ENCODE measurements at places on chromosomes 5 and 9.

DNA sequence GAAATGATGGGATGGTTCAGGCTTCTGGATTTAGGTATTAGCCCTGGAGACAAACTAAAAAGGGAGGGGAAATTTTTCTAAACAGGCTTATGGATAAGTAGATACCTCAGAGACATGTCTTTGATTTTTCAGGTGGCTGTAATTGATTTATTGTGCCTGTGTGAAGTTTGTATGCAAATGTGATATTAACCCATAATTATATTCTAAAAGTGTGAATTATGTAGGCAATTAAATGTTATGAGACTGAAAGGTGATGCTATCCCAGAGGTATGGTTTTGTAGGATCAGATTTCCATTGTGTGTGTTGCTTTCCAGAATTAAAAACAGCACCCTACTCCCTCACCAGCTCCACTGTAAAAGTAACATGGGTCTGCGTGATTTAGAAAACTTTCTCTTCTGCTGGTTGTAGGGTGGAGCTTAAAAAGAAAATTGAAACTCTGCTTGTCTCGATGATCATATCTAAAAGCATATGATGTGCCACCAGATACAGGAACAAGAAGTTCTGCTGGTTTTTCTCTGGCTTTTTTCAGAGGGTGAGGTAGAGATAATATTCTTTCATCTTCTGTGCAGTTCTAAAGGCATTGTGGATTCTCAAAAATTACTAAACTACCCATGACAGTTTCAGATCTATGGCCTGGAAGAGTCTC, 71.8 kb upstream of the TAF11L2 start:
- DNase-seq = no peak

DNA sequence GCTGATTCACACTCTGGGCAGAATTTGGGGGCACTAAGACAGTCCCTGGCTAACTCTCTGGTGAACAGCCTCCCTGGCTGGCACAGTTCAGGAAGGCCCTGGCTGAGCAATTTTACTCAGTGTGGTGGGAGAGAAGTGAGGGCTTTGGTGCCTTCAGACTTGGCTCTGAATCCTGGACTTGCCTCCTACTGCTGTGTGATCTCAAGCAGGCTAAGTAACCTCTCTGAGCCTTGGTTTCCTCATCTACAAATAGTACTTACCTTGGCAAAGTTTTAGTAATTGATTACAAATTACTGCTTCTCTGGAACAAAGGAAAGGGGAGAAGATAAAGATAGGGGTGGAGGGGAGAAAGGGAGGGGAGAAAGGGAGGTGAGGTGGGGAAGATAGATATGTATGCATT, 153.8 kb downstream of the DROSHA start:
- no peak for DNase-seq

- no peak for DNase-seq
These were observed 730 bp downstream of the ZMYND19 start for GRCh38 chr9:137589441-137590122.

- DNase-seq = no peak
These were observed 59.1 kb downstream of the ABLIM3 start for GRCh38 chr5:149200355-149200754.

DNA sequence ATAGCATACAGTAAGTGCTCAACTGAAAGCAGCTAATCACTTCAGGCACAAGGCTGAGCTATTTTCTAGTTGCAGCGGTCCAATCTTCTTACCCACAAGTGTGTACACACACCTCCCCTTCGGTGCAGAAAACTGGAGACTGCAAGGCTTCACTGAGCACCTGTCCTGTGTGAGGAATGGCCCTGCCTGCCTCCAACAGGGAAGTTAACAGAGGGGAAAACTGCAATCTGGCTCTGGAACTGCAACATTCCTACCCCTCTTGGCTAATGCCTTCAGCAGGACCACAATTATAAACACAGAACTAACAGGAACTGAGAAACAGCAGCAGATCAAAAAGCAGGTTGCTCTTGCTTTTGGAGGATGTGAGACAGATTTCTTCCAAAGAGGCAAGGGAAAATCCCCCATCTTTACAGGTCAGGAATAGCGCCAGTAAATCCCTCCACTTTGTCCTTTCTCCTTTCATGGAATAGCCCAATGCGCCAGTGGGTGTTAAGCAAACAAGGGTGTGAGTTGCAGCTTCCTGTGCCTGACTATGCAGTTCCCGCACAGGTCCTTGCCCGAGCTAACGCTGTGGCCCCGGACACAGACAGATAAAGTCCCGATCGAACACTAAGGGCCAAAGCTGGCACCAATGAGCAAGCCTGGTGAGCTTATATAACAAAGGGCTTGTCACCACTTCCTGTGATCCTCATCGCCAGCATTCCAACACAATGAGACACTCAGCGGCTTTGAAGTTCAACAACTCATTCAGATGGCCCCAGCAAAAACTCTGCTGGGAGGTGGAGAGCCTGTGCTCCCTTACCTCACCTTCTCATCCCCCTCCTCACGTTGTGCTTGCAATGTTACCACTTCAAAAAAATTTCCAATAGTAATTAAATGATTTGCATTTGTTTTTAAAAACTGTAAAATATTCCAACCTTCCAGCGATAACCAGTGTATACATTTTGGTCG, 21.5 kb downstream of the SHB start:
- DNase-seq = no peak

DNA sequence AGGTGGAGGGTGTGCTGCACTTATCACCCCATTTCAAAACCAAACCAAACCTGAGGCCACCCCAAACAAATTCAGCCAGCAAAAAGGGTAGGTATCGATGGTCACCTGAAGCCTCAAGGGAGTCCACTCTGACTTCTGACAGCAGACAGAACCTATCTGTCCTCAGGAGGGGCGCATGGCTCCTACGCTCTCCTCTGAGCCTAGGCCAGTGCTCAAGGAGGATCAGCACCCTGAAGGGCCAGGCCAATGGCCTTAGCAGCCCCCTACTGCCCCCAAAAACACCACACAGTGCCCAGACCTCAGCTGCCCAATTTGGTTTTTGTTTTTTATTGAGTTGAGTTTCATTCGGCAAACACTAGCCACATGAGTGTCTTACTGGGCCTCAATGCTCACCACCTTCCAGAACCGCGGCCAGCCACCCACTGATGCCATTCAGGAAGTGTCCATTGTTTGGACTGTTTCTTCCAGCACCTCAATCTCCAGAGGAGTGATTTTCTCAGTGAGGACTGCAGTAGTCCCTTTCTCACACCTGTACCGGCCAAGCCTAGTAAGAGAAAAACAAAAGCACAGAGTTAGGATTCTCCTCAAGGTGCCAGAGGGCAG, 62.0 kb downstream of the PSMB7 start:
- no peak for DNase-seq

DNA sequence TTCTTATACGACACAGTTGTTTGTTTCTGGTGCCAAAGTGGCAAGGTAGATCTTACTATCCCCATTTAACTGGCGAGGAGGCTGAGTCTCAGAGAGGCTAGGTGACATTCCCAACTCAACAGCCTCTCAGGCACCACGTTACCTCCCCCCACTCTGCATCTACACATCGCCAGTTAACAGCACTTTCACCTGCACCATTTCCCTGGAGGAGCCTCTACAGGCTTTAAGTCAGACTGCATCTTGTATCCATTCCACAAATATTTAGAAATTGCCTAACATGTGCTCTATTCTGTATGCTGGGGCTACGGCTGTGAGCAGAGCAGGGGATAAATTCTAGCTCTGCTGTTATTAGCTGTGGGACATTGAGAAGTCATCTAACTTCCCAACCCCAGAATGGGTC, 168.6 kb downstream of the INSYN2B start:
- no peak for DNase-seq

- no peak for DNase-seq
These were observed 437.0 kb downstream of the PIK3R1 start for GRCh38 chr5:68652534-68652965.

GRCh38 chr9:99373912-99374311, 151.8 kb downstream of the SEC61B start:
- DNase-seq = no peak

DNA sequence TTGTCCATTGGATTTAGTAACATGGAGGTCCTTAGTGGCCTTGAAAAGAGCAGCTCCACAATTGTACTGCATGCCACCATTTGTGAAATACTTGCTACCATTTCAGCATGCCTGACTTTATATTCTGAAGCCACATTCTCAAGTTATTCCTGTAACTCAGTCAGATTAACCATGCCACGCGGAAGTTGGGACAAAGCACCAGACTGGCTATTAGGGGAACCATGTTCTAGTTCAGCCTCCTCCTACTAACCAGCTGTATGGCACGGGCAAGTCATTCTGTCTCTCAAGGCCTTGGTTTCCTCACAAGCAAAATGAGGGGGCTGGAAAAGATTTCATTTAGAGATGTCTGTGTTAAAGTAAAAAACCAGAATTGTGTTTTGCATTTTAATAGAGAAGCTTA, 418.0 kb downstream of the PLK2 start:
- no peak for DNase-seq

GRCh38 chr9:7209016-7209715, 451.4 kb downstream of the KDM4C start:
- DNase-seq = no peak

GRCh38 chr9:87793292-87793691, 67.4 kb downstream of the CTSL start:
- DNase-seq = peak; percentile 52

DNA sequence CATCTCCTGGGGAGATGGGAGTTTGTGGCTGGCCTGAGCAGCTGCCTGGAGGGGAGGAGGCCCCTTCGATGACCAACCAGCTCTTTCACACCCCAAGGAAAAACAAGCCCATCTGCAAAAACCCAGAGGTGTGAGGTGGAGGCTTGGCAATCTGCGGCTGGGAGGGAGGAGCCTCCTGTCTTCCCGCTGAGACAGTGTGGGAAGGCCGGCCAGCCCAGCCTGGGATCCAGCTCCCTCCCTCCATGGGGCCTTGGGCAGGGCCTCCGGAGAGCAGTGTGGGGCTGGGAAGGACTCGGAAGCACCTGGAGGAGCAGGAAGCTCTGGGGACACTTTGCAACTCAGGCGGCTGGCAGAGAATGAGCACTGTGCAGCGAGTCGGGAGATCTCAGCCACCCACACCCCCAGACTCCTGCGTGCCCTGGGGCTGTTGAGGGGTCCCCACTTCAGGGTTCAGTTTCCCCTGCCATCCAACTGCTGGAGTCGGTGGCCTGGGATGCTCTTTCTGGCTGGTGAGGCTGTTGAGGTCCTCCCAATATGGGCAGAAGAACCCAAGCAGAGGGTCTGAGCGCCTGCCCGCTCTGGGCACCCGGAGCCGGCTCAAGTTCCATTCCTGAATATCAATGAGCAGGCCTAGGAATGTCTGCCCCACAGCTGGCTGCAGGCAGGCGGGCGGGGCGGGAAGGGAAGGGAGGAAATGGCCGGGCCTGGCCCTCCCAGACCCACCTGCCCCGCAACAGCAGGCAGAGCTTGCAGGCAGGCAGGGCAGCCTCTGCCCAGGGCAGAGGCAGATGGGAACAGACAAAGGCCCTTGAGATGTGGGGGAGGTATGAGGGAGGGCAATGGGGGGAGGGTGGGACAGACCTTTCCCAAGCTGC, 101.1 kb downstream of the FGF18 start:
- no peak for DNase-seq

DNA sequence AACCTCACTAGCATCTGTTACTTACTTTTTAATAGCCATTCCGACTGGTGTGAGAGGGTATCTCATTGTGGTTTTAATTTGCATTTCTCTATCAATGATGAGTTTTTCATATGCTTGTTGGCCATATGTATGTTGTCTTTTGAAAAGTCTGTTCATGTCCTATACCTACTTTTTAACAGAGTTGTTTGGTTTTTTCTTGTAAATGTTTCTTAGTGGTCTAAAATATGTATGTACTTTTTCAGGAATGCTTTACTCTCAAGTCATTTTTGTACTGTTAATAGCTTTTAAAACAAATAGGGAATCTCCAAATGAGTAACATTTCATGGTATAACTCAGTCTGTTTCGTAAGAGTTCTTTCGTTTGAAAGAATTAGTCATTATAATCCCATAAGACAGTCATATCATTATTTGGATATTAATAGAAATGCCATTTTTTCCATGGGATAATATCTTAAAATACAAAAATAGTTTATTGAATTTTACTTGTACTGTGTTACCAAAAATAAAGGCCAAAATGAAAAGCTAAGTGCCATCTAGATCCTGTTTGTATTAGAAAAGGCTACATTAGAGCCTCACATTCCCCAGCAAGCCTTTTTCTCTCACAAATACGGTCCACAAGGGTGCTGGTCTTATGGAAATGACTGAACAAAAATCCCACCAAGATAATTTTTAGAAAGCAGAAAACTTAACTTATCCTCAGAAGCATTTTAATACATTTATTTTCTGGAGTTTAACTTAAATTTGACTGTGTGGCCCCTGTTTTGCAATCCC, 247.7 kb downstream of the PJA2 start:
- peak; percentile 31 for DNase-seq

GRCh38 chr9:14908295-14909180, 1.7 kb downstream of the FREM1 start:
- DNase-seq = no peak

DNA sequence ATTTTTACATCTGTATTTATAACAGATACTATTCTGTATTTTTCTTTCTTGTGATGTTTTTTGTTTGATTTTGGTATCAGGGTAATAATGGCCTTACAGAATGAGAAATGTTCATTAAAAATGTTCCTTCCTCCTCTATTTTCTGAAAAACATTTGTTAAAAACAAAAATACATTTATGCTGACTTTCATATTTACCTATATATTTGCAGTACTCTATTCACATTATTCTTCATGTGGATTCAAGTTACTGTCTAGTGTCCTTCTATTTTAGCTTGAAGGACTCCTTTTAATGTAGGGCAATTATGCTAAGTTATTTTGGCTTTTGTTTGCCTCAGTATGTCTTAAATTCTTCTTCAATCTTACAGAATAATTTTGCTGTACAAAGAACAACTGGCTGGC, 5.1 kb downstream of the CCDC112 start:
- no peak for DNase-seq

GRCh38 chr5:75510417-75510835, 1.0 kb downstream of the CERT1 start:
- peak; percentile 20 for DNase-seq

DNA sequence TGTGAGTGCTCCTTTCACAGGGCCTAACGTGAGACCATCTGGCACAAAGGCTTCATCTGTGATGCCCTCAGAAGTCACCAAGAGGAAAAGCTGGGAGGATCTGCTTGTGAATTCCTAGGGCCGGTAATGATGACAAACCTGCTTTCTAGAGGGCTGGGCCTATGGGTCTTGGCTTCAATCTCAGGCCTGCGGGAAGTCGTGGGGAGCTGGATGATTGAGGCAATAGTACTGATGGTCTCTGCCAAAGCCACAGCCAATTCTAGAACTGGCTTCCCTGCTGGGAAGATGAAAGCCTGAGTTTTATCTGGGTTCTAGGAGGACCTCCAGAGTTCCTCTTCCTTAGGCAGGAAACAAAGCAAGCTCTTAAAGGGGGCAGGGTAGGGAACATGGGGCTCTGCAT, 102.7 kb downstream of the TMEM215 start:
- no peak for DNase-seq

- DNase-seq = no peak
These were observed 123.5 kb upstream of the TARS1 start for GRCh38 chr5:33317271-33317670.

- no peak for DNase-seq
These were observed 6.8 kb downstream of the RASEF start for GRCh38 chr9:83056174-83056573.

Data from activated CD4-positive, alpha-beta T cell treated with anti-CD3 and anti-CD28 coated beads, Interleukin-2, amount 50 U/mL, for 16 hours (primary cell).